ENCODE measurements at places on chromosomes 3 and 15. TPM values are rescaled to one million over a fixed set of nuclear protein-coding genes. Genes with fewer than 3 reads are reported as not detected.

DNA sequence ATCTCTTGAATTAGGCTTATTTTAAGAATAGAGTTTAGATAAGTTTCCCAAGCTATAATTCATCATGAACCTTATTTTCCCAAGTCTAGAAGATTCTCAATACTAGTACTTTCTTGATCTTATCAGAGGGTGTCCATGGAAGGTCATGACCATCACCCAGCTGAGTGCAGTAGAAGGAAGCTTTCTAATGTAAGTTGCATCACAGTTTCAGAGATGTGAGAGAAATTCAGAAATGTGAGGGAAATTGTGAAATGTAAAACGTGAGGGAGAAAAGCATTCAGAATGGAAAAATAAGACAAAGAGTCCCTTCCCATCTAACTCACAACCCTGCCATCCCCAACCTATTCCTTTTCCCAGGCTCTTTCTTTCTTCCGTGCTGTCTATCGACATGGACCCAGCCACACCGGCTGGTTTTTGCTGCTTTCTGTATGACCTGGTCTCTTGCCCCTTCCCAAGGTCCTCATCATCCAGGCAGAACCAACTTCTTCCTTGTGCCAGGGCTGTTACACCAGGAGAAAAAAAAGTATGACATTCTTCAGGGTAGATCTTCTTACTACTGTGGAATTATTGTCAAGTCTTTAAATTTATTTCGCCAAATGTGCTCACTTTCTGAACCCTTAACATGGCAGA lies 6.7 kb downstream of the CAPN3 start:
- DNase-seq, result no peak

DNA sequence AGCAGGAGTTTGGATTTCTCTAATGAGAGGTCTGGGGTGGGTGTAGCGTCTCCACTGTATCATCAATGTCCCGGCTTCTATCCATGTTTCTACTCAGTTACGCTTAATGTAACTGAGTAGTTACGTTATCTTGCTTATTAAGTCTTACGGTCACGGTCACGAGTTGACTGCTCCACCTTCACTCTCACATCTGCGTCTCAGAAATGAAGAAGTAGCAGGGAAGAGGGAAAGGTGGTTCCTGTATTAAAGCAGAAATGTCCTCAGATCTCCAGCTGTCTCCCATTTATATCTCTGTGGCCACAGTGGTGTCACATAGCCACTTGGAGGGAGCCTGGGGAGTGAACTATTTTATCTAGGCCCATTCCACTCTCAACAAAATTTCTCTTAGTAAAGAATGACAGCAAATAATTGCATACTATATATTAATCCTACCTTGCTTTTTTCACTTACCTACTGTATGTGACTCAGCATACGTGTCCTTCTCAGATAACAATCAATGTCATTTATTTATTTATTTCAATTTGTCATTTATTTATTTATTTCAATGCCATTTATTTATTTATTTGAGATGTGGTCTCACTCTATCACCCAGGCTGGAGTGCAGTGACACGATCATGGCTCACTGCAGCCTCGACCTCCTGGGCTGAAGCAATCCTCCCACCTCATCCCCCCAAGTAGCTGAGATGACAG lies 39.7 kb upstream of the RNU6-1 start:
- DNase-seq, result no peak

DNA sequence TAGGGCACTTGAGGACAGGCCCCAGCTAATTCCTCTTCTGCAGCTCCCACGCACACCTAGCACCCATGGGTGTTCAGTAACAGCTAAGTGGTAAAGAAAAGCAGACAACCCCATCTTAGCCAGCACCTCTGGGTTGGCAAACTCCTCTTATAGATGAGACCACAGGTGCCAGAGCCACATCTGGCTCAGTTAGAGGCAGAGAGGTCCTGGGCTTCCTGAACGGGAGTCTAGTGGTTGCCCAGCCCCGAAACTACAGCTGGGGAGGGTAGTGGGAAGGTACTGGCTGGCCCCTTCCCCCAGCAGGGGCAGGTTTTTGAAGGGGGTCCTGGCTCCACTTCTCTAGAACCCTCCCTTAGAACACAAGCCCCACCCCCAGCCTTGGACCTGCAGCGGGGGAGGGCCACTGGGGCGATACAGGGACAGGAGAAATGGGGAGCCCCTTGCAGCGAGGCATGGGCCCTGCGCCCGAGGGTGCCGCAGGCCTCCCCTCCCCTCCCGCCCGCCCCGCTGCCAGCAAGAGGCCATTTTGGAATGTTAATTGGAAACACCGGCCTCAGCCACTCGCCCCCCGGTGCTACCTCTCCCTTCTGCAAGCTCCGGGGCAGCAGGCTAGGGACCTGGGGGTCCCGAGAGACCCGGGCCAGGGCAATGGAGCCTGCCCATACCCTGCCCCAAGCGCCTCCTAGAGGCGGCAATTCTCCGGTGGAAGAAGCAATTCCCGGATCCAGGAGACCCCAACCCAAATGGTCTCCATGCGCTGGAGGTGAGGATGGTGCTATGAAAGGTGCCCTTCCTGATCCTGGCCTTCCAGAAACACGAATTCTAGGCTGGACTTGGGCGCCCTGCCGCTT lies 1.5 kb downstream of the DUSP7 start:
- DNase-seq, result no peak

DNA sequence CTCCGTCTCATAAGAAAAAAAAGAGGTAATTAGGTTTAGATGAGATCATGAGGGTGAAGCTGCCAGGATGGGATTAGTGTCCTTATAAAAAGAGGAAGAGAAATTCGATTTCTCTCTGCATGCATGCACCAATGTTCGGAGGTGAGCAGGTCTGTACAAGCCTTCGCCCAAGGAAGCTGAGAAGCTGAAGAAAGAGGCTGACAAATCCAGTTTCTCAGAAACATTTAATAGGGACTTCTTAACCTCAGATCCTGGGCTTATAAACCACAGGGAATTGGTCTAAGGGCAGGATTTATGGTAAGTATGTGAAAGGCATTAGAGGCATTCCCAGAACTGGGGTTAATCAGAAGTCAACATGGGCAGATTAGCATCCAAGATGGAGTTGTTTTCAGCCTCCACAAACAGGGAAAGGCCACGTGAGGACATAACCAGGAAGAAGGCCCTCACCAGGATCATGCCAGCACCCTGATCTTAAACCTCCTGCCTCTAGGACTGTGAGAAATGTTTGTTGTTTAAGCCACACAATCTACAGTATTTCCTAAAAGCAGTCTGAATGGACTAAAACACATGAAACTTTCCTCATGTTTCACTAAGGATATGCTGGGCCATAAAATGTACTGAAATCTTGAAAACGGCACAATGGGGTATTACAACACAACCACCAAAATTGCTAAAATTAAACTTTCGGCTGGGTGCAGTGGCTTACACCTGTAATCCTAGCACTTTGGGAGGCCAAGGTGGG lies 11.3 kb downstream of the SHISA5 start:
- DNase-seq, result no peak

- DNase-seq, result no peak
These were observed 653.6 kb downstream of the NSUN3 start for GRCh38 chr3:94716326-94717018.

DNA sequence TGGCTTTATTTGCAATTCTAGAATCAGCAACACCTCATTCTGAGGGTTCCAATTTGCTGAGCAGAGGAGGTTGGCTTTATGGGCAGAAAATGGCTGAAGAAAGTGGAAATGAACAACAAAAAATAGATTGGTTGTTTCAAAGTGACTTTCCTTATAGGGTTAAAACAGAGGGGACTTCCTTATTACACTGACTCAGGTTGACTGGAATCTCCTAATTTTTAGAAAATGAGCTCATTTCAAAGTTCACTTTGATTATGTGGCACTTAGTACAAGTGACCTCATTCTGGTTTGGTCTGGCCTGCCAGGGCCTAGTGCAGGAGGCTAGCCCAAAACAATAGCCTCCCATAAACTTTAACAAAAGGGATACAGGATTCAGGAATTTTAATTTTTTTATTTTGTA lies 41.4 kb downstream of the NFKBIZ start:
- no peak for DNase-seq

GRCh38 chr3:132972333-132972732 lies 65.9 kb upstream of the TMEM108 start:
- no peak for DNase-seq

DNA sequence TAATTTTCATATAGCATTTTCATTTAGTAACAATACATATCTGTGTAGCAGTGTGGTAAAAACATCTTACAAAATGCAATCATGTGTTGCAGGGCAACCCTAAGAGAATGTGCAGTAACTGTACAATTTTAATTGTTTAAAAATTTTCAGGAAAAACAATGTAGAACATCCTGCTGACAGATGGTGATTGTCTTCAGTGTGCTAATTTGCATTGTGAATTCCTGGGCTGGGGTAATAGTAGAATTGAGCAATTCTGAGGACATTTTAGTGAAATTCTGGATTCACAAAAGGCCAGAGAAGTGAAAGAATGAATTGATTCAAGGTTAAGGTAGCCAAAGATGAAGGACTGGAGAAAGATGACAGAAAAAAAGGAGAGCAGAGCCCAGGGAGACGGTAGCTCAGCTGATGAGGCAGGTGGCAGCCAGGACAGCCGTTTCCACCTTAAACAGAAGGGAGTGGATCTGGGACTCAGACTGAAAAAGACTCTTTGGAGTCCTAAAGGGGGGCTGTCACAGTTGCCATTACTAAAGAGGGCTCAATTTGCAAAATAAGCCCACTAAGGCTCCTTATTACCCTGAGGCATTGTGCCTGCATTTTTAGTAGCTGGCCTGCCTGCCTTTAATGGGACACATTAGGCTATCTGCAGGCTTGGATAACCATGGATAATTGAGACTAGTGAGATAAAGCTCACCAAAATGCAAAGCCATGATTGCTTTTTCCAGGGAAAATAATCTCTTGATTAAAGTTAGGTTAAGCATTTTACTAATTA lies 8.6 kb downstream of the MAP3K13 start:
- DNase-seq, result no peak

DNA sequence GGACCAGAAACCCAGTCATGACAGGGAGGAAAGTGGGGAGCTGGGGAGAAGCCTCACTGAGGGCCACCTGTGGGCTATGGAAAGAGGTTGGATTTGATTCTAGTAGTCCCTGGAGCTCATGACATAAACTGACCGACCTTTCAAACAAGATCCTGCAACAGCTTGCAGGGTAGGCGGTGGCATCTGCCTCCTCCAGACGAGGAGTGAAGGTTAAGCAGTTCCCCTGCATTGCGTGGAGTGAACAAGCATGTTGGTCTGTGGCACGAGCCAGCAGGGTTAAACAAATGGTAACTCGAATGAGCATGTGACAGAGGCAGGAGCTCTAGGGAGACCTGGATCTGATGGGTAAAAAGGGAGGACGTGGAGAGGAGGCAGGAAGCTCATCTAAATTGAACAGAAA lies 12.7 kb downstream of the TGM4 start:
- no peak for DNase-seq

GRCh38 chr3:66597308-66597863 lies 96.6 kb upstream of the LRIG1 start:
- DNase-seq, result no peak

DNA sequence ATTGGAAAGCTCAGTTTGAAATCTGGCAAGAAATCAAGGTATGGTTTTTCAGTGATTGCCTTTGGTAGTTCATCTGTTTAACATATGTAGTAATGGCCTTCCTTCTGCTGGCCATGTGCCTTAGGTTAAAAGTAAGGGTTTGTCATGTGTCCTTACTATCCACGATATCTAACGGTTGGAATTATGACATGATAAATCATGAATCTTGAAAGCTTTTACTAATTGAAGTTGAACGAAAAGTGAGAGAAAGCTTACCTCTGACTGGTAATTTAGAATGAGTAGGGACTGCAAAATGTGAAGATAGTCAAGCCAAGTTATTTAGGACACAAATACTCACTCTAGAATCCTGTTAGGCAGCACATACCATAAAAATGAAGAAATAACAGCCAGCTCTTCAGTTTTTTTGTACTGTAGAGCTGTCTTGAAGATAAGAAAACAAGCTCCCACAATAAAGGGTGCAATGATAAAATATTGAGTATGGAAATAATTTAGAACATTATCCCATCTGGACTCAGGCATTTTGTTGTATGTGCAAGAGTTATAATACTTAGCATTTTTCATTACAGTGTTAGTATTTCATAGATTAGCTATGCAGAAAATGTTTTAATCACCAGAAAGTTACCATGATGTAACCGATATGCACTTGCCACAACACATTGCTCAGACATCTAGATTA lies 303.4 kb downstream of the ZNF385D start:
- DNase-seq, result no peak

DNA sequence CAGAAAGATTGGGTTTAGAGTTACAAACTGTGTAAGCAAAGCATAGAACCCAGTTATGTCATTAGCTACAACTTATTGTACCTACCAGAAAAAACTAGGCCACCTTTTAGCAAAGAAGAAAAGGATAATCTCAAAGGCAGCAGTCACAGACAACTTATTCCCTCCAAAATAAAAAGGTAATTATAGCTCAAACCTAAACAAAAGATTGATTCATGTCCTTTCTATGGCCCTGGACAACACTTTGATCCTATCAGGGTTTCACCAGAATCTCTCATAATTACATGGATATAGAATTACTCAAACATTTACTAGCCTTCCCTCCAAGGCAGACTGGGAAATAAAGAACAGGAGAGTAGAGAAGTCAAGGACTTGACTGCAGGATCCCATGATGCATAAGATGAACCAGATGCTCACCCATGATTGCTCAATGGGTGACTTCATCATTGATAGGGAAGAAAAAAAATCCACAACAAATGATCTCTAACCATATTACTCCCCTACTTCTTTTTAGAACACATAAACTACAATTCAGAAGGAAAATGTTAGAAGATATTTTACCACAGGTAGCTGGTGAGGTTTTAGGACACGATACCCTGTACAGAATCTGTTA lies 17.4 kb downstream of the DET1 start:
- no peak for DNase-seq

DNA sequence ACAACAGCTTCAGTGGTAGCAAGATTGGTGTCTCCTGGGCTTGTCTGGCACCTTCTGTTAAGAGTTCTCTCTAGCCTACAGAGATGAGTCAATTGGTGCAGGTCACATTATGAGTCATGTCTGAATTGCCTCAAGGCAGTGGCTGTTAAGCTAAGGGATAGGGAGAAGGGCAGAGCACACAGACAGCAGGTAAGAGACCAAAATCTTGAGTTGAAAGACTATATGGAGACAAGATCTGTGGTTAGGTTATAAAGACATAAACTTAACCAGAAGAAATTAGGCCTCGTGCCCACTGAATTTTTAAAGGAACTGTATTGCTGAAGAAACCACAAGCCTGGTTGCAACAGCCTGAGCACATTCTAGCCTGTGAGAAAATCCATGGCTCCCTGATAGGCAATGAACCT lies 19.2 kb upstream of the KPNA1 start:
- DNase-seq, result no peak

DNA sequence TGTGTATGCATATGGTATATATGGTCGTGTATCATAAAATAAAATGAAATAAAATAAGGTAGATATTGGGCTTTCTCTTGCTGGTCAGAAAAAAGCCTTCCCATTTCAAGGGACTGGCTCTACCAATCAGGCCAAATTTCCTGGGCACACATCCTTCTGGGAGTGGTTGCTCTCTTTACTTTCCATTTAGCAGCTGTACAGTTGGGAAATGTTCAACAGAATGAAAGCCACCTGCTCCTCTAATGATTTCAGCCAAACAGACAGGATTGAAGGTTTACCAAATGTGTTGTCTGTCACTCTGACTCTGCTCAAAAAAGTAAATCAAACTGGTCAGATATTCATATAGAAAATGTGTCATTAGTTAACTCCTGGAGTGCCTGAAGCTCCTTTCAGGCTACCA lies 380.4 kb downstream of the ROBO2 start:
- DNase-seq, result no peak

- DNase-seq, result no peak
These were observed 9.8 kb upstream of the FNDC3B start for GRCh38 chr3:172029425-172030098.

The FEZF2 gene
- total RNA-seq, result not detected

The MED12L gene
- 0.48 TPM for total RNA-seq

The CALML4 gene
- 7.2 TPM for total RNA-seq

The MAP6D1 gene
- 0.48 TPM for total RNA-seq

The GPR87 gene
- not detected for total RNA-seq

The FGF7 gene
- 175 TPM for total RNA-seq

The POPDC2 gene
- total RNA-seq, result 1.5 TPM

The GOLGA6L7 gene
- not detected for total RNA-seq
